ENCODE measurements at places on chromosomes 1 and 21.

DNA sequence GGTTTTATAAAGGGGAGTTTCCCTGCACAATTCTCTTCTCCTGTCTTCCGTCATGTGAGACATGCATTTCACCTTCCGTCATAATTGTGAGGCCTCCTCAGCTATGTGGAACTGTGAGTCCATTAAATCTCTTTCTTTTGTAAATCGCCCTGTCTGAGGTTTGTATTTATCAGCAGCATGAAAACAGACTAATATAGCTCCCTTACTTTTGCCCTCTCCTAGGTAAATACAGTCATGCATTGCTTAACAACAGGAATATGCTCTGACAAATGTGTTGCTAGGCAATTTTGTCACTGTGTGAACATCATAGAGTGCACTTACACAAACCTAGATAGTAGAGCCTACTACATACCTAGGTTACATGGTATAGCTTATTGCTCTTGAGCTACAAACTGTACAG is 616.8 kb downstream of the RWDD3 start:
- DNase-seq = no peak

DNA sequence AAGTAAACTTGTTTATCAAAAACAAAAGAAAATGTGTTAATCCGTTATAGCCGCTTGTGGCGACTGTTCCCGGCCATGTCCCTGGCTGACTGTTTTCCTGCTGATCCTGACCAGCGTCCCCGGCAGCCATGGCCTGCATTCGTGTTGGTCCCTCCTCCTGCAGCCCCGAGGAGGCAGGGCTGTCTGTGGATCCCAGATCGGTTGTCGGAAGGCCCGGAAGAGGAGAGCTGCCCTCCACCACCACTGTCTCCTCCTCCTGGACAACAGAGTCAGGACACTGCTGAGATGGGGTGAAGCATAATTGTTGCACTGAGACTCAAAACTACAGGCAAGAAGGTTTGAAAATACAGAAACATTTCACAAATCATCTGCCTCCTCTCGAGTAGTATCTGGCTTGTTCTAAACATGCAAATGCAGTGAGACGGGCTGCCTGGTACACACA is 3.6 kb upstream of the MXRA8 start:
- no peak for DNase-seq

DNA sequence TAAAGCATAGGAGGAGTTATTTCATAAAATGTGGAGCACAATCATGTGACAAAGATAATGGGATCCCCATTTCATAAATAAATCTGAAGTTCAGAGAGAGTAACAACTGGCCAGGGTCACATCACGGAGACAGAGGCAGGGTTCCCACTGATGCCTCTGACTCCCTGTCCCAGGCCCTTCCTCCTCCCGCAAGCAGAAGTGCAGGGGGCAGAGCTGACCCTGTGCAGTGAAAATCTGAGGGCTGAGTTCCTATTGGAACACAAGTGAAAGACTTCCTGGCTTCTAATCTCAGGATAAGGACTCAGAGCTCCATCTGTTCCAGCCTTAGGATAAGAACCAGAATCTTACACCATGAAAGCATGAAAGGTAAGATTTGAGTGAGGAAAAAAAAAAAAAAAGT is 22.0 kb downstream of the SELL start:
- no peak for DNase-seq

DNA sequence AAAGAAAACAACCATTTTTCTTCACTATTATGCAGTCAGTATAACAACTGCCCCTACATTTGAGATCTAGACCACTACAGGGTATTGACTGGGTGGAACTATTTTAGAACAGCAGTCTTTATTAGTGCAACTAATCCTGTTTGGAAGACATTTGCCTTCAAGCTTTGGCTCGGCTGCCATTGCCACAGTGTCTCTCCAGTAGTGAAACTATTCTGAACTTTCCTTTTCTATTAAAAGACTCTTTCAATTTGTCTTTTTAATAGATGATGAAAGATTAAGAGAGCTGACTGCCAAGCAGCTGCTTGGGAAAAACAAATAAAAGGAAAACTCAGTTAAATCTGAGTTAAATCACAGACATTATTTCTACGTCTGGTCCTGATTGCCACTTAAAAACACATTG is 49.3 kb downstream of the LPGAT1 start:
- no peak for DNase-seq

DNA sequence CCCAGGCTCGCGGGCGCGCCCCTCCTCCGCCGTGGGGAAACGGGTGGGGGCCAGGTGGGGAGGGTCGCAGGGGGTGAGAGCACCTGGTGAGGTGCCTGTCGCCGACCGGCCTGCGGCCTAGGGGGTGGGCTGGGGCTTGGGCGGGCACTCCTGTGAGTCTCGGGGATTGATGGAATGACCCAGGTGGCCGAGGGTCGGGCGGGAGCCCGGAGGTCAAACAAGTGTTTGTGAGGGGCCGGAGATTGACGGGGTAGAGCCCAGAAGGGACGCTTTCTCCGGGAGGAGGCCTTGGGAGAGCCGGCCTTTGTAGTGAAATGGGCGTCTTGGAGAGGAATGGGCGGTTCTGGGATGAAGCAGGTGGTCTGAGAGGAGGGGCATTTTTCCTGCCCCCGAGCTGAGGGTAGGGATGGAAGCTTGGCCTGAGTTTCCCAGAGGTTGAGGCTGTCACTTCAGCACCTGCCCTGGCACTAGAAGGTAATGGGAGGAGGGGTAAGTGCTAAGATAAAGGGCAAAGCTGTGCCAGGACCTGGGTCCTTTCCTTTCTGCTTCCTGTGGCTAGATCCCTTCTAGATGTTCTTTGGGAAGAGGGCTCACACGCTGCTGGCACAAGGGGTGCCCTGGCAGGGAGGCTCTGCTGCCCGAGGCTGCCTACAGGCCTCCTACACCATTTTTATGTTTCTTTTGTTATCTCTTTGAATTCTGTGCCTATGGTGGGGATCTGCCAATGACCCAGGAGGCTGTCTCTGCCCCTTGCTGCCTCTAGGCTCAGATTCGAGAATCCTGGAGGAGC is 56.1 kb downstream of the NDUFS5 start:
- no peak for DNase-seq

- no peak for DNase-seq
These were observed 1.4 kb downstream of the LDLRAD1 start for GRCh38 chr1:54016343-54017282.

DNA sequence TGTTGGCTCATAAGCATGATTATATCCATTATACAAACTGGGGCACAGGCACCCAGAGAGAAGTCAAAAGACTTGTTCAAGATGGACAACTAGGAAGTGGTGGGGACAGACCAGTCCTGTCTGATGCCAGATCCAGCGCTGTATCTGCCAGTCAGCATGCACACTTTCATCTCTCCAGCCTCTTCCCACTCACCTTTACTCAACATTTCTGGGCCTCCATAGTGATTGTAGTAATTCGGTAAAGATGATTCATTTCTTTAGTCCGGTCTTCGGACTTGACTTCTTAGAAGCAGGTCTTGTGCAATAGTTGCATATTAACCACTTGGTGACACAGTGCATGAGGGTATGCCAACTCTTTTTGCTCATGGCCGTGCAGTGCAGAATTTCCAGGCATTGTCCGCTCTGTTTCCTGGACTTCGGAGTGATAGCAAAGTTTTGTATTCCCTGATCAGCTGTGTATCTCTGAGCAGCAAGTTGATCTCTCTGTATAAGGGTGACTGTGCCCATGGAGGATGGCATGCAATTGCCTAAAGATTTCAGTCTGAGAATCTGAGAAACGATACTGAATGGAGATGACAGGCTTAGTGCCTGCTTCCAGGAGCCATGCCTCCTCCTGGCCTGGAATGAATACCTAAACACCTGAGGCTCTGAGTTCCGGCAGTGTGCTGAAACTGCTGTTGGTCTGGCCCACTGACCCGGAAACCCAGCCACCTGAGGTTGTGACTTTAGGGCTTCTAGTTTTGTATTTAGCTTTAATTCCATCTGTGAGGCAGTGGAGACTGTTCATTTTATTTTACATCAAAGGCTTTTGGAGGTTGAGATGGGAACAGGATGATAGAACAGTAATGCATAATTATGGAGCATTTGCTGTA is 39.0 kb downstream of the GALNT2 start:
- no peak for DNase-seq

- DNase-seq = no peak
These were observed 52.2 kb downstream of the YARS1 start for GRCh38 chr1:32764826-32765569.

DNA sequence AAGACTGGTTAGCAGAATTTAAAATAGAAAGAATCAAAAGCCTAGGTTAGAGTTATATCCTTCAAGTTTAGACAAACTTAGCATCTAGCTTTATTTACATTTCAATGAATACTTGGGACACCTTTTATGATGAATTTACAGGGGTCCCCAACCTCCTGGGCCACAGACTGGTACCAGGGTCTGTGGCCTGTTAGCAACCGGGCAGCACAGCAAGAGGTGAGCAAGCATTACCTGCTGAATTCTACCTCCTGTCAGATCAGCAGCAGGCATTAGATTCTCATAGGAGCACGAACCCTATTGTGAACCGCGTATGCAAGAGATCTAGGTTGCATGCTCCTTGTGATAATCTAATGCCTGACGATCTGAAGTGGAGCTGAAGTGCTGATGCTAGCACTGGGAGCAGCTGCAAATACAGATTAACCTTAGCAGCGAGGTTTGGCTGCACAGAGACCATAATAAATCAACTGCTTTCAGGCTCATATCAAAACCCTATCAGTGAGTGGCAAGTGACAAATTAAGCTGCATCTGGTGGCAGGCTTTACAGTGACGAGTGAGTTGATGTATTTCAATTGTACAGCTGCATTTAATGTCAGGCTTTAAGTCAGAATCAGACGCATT is 82.0 kb downstream of the UCHL5 start:
- DNase-seq = no peak

Data from stimulated activated CD8-positive, alpha-beta memory T cell treated with anti-CD3 and anti-CD28 coated beads, Interleukin-15, amount 100 ng/mL, for 24 hours (primary cell).